ENCODE measurements at places on chromosomes 1 and 21.

DNA sequence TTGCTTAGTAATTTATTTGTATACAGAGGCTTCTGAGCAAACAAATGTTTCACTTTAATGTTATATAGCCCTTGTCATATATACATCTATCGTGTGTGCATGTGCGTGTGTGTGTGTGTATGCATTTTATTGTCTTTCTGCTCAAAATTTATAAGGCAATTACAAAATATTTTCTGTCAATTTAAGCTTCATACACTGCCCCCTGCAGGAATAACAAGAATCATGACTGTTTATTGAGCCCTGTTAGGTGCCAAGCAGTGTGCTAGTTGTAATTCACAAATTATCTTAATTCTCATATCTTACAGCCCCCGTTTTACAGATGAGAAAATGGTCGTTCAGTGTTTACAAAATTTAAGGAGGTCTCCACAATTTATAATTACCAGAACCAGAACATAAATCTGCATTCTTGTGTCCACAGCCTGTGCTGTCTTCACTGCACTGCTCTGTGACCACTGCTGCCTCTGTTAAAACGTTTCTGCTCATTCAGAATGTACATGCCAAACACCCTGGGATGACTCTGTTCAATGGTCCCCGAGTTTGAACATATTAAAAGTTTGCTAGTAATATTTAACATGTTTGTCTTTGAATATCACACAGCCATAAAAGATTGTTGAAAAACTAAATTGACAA lies 181.3 kb downstream of the ATP6V1G3 start:
- DNase-seq: no peak

DNA sequence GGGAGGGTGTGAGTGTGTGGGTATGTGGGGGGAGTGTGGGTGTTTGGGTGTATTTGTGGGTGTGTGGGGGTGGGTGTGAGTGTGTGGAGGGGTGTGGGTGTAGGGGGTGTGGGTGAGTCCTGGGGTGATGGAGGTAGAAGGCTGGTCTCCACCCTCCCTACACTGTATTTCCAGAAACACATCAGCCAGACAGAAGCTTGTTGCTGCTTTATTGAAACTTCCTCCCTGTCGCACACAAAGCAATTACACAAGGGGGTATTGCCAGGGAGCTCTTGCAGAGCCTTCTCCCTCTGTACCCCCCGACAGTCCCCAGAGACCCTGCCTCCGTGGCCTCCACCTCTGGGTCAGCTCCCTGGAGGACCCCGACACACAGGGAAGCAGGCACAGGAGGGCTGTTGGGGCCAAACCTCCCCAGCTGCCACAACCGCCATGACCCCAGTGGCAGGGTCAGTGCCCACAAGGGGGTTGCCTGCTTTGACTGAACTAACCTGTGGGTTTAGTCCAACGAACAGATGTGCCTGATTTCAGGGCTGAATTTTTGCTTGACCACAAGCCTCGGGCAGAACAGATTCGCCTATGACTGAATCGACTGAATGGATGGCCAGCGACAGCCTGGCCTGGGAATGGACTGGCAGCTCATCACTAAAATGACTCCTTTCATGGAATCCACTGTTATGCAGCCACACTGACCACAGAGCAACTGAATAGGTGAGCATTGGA lies 9.1 kb upstream of the MATN1 start:
- DNase-seq: no peak

DNA sequence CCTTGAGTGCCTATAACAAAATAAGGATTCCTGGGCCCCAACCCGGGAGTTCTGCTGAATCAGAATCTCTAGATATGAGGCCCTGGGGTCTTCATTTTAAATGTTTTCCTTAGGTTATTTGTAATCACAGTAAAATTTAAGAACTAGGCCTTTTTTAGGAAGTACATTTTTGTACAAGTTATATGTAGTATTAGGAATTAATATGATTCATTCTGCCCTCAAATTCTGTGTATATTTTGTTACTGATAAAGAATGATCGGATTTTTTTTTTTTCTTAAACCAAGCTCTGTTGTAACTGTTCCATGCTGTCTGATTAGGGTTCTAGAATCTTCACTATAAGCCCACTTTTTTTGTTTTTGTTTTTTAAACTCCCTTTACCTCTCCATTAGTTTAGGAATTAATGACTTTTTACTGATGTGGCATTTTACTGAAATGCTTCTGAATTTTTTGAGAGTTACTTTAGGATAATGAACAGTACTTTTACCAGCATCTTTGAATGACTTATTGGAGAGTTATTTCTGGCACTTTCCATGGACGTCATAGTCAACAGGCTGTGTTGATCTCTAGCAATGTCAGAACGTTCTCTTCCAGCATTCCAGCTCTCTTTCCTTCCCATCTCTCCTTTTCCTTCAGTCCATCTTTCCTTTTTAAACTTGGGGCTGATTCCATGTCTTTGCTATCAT lies 48.3 kb downstream of the CLIC4 start:
- DNase-seq: no peak

DNA sequence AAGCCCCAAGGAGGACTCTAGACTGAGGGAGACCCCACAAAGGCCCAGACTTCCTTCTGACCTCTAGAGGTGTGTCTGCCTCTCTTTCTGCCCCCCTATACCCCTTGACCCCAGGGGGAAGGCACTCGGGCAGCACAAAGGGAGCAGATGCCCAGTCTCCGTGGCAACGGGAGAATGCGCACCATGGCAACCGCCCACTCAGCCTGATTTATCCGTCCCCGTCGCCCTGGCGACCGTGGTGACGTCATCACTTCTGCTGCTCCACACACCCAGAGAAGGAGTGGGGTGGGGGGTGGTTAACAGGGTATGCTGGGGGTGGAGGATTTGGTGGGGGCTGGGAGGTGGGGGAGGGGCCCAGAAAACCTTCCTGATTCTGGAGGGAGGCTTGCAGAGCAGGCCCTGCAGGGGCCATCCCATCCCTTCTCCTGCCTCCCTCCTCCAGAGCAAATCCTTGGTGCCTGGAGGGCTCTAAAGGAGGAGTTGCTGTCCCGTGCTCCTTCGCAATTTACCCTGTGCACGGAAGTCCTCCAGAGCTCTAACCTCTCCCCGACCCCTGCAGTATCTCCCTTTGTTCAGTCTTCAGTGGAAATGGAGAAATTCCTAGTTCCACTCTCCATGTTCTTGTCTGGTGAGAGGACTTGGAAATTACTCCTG lies 6.3 kb downstream of the CELF3 start:
- DNase-seq: no peak
